ENCODE measurements at places on chromosomes 1 and 21.

DNA sequence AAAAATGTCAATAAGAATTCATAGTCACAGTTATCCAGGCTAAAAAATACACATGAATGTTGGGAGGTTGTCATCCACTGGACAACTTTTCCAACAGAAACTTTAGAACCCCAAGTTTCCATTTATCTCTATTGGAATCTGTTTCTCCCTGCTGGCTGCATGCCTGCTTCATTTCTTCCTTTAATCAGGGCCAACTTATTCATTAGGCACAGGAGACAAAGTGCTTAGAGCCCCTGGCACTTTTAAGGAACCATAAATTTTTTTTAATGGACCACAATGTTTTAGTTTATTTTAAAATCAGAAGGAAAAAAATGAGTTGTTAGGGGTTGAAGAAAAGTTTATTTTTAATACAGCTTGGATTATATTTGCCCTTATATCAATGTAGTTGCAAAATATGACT lies 26.7 kb upstream of the C2CD2 start:
- no peak for DNase-seq

GRCh38 chr1:243964915-243965314 lies 86.2 kb upstream of the ZBTB18 start:
- DNase-seq, result no peak

GRCh38 chr1:48920851-48921250 lies 144.2 kb upstream of the BEND5 start:
- DNase-seq, result no peak

- no peak for DNase-seq
These were observed 98.4 kb upstream of the TARDBP start for GRCh38 chr1:10914056-10914455.

GRCh38 chr1:192539297-192540092 lies 36.1 kb upstream of the RGS1 start:
- peak; percentile 85 for DNase-seq

DNA sequence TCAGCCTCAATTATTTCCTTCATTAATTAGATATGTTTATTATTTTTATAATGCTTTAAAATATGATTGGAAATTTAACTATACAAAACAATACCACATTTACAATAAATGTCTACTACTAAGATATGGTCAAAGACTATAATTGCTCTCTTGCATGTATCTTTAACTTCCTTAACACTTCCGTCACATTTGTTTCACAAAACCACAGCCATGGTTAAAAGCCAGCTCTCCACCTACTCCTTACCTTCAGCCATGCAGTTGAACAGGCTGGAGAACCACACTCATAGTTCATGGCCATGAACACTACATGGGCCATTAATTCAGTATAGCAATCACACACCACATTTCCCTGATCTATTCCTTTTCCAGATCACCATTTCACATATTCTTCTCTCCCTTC lies 72.2 kb downstream of the NME7 start:
- DNase-seq, result no peak

DNA sequence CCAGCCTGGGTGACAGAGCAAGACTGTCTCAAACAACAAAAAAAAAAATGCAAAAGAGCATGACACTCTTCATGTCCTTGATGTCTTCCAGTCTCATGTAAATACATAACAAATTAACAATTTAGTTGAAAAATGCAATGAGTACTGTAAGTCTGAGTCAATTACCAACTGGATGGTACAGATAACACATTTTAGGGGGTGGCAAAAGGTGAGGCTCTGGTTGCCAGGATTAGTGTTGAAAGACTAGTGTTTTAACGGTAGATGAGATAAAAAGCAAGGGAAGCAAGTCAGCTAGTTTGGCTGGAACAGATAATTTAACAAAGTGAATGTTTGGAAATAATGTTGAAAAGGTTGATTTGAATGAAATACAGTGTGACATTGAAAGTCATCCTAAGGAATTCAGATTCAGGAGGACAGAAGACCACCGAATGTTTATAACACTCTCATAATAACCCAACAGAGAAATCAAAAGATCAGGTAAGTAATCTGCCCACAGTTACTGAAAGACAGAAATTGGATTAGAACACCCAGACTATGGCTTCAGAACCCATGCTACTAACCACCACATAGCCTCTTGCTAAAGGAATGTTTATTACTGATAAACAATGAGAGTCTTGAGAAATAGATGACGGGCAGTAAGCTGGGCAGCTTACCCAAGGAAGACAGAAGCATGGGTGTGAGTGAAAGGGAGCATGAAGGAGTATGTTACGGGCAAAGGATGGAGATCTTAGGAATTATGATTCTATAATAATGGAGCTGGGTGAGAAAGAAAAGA lies 312.4 kb downstream of the HMCN1 start:
- DNase-seq, result no peak

Measured in myocyte (in vitro differentiated cells).